Naive thymus-derived CD8-positive, alpha-beta T cell (primary cell): ENCODE measurements at places on chromosomes 6 and 20. TPM values are rescaled to one million over a fixed set of nuclear protein-coding genes. Genes with fewer than 3 reads are reported as not detected.

TRIM38 gene
- total RNA-seq = 29.7 TPM

MCHR2 gene
- total RNA-seq = not detected

AKAP12 gene
- total RNA-seq = not detected

CD24 gene
- total RNA-seq = 3.4 TPM

RBPJL gene
- not detected for total RNA-seq

SRMS gene
- not detected for total RNA-seq

SLC12A5 gene
- total RNA-seq = 1.5 TPM

DNA sequence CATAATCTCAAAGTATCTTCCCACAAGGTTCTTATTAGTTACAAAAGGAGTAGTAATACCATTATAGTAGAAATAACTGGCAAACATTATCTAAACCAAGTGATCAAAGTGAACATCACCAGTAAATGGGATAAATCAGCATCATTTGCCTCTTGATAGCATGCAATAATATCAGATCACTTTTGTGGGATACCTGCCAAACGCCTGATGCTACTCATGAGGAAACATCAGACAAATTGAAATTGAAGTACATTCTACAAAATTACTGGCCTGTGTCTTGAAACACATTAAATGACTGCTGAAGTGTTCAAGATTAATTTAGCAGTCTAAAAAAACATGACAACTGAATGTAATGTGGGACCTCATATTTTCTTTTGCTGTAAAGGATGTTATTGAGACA lies 208.1 kb downstream of the TINAG start:
- H3K27ac ChIP-seq = no peak overlapping the region
- H3K4me1 ChIP-seq = no peaks in the 10 kb centered on the region
- H3K36me3 ChIP-seq = no peaks in the 10 kb centered on the region
- H3K27me3 ChIP-seq = no peaks in the 10 kb centered on the region

GRCh38 chr20:14824996-14825395 lies 487.6 kb upstream of the FLRT3 start:
- H3K27me3 ChIP-seq = no peaks in the 10 kb centered on the region
- H3K27ac ChIP-seq = no peak overlapping the region
- no peaks in the 10 kb centered on the region for H3K4me1 ChIP-seq
- no peaks in the 10 kb centered on the region for H3K36me3 ChIP-seq
- H3K4me3 ChIP-seq = no peak overlapping the region

GRCh38 chr6:75171567-75171966 lies 34.3 kb downstream of the COL12A1 start:
- peaks cover 20% of the 10 kb centered on the region for H3K27me3 ChIP-seq
- H3K4me3 ChIP-seq = no peak overlapping the region
- no peak for DNase-seq

- no peaks in the 10 kb centered on the region for H3K27me3 ChIP-seq
- DNase-seq = no peak
- no peak overlapping the region for H3K27ac ChIP-seq
- H3K36me3 ChIP-seq = no peaks in the 10 kb centered on the region
Measured at GRCh38 chr6:161549977-161550655, 276.3 kb upstream of the AGPAT4 start.

- DNase-seq = no peak
- no peaks in the 10 kb centered on the region for H3K27me3 ChIP-seq
- H3K27ac ChIP-seq = no peak overlapping the region
- no peak overlapping the region for H3K4me3 ChIP-seq
Measured at GRCh38 chr20:37207171-37207570, 27.8 kb upstream of the MROH8 start.

DNA sequence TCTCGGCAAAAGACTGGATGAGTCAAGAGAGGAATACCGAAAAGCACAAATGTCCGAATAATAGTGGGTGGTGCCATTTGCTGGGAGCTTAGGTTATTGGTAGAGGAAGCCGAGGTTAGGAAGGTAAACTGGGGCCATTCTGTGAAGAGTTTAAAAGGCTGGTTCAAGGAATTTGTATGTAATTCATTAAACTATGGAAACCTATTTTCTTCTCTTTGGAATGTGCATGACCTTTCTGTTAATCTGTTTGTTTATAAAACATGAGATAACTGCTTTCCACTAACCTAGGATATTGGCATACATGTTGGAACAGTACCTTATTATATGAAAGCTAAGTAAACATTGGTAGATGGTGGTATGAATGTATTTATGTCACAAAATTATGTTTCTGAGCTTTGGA lies 71.8 kb downstream of the LCA5 start:
- H3K4me3 ChIP-seq = no peak overlapping the region
- H3K4me1 ChIP-seq = no peaks in the 10 kb centered on the region
- peaks cover 22% of the 10 kb centered on the region for H3K27me3 ChIP-seq
- no peak overlapping the region for H3K27ac ChIP-seq
- DNase-seq = no peak
- H3K36me3 ChIP-seq = no peaks in the 10 kb centered on the region

DNA sequence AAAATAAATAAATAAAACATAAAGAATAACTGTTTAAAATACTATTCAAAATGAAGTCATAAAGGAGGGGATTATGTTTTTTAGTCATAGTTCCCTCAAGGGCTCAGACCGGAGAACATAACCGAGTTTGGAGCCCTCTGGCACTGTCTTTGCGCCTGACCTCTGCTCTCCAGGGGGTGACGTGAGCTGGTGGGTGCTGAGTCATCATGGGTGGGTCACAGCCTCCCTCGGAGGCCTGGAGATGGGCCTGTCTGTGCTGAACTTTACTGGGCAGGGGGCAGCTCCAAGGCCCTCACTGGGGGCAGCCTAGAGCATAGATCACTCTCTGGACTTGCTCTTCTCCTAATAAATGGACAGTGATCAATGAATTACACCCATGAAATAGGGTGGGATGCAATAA lies 3.1 kb upstream of the MAVS start:
- H3K4me3 ChIP-seq = no peak overlapping the region
- peaks cover 26% of the 10 kb centered on the region for H3K4me1 ChIP-seq
- no peaks in the 10 kb centered on the region for H3K36me3 ChIP-seq
- no peaks in the 10 kb centered on the region for H3K27me3 ChIP-seq
- no peak overlapping the region for H3K27ac ChIP-seq

DNA sequence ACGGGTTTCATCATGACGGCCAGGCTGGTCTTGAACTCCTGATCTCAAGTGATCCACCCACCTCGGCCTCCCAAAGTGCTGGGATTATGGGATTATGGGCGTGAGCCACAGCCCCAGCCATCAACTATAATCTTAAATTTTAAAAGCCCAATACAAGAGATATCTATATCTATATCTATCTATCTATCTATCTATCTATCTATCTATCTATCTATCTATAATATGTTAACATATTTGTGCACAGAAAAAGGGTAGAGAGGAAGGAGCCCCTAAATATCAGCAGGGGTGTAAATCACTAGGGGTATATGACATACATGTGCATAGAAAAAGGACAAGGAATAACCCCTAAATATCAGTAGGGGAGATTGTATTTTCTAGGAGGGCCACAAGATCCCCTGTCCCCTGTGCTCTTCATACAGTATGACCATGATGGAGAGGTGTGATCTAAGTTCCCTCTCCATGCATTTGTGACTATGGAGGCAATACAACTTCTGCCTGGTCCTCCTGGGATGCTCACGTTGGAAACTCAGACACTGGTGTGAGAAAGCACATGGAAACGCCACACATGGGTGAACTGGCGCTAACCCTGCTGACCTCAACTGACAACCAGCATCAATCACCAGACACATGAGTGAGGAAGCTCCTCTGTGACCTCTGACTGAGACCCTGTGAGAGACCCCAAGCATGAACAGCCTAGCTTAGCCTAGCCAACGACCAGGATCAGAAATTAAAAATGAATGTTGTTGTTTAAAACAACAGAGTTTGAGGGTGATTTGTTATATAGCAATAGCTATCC lies 1.2 kb upstream of the SPATS1 start:
- H3K27me3 ChIP-seq = peaks cover 47% of the 10 kb centered on the region
- H3K27ac ChIP-seq = no peak overlapping the region
- no peak for DNase-seq
- H3K4me1 ChIP-seq = no peaks in the 10 kb centered on the region
- no peak overlapping the region for H3K4me3 ChIP-seq

- no peaks in the 10 kb centered on the region for H3K36me3 ChIP-seq
- no peak for DNase-seq
Measured at GRCh38 chr6:148775161-148775560, 28.3 kb downstream of the UST start.

DNA sequence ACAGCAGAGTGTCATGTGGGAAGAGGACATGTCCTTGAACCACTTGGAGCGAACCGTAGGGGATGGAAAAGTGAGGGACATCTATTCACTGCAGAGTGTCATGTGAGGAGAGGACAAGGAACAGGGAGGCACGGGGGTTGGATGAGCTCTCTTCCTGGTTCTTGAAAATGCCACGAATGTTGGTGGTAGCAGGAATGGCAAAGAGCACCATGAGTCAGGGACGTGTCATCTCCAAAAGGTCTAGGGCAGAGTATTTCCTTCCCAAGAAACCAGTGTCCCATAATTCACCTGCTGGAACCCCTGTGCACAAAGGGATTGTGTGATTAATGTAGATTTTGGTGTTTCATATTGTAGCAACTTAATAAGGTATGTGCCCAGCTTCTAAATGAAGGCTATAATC lies 136.8 kb downstream of the BFSP1 start:
- DNase-seq = no peak
- H3K4me1 ChIP-seq = no peaks in the 10 kb centered on the region
- no peak overlapping the region for H3K4me3 ChIP-seq
- H3K27me3 ChIP-seq = peaks cover 10% of the 10 kb centered on the region
- H3K27ac ChIP-seq = no peak overlapping the region

DNA sequence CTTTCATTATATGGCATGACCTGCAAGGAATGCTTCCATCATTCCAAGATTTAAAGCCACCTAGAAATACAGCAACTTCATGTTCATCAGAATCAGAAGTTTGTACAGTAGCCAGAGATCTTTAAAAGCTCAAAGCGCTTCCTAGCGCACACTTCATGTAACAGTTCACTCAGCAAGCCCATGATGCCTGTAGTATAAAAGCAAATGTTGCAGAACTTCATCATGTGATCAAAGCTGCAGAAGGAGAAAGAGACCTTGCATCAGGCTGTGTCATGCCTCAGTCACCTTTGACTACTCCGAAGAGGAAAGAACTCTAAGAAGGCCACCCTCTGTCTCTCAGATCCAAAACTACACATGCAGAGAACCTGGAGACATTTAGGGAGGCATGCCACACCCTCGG lies 78.5 kb downstream of the AGPAT4 start:
- no peaks in the 10 kb centered on the region for H3K4me1 ChIP-seq
- H3K4me3 ChIP-seq = no peak overlapping the region
- no peak overlapping the region for H3K27ac ChIP-seq
- H3K36me3 ChIP-seq = peaks cover 25% of the 10 kb centered on the region
- no peaks in the 10 kb centered on the region for H3K27me3 ChIP-seq

DNA sequence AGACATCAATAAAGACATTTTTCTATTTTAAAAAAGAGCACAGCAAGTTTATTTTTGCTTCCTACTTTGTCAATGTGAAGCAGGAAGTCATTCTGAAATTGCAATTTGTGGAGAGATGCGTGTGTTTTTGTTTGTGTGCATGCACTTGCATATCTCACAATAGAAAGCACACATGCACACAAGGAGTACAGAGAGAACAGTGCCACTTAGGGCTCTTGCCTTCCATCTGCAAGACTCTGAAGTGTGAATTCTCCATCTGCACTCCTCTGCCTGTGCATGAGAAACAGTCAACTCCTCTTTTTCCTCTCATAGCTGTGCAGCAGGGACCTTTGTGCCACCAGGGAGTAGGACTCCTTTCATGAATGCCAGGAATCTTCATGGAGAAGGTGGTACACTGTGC lies 316.3 kb upstream of the CNR1 start:
- H3K4me1 ChIP-seq = no peaks in the 10 kb centered on the region
- no peak overlapping the region for H3K4me3 ChIP-seq
- H3K36me3 ChIP-seq = no peaks in the 10 kb centered on the region
- H3K27ac ChIP-seq = no peak overlapping the region
- DNase-seq = no peak
- peaks cover 15% of the 10 kb centered on the region for H3K27me3 ChIP-seq

- H3K36me3 ChIP-seq = no peaks in the 10 kb centered on the region
- no peak overlapping the region for H3K27ac ChIP-seq
- no peaks in the 10 kb centered on the region for H3K4me1 ChIP-seq
- DNase-seq = no peak
- no peaks in the 10 kb centered on the region for H3K27me3 ChIP-seq
Measured at GRCh38 chr20:24158281-24158680, 169.7 kb upstream of the GGTLC1 start.

DNA sequence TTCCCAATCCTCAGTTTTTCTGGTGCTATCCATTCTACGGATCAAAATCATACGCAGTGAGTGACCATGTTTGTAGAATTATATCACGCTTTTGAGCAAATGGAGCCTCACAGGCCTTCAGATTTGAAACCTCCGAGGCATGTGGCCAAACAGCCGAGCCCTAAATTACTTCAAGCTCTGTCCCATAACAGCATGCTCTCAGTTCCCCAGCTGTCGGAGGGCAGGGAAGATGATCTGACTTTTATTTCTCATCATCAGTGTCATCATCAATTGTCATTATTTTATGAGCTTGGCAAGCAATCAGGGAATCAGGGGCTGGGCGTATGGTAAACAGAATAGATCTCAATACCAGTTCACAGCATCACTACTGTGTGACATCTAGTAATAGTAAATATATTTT lies 73.2 kb downstream of the PSMG4 start:
- no peaks in the 10 kb centered on the region for H3K27me3 ChIP-seq
- no peaks in the 10 kb centered on the region for H3K36me3 ChIP-seq
- DNase-seq = no peak
- no peak overlapping the region for H3K4me3 ChIP-seq
- H3K27ac ChIP-seq = no peak overlapping the region

DNA sequence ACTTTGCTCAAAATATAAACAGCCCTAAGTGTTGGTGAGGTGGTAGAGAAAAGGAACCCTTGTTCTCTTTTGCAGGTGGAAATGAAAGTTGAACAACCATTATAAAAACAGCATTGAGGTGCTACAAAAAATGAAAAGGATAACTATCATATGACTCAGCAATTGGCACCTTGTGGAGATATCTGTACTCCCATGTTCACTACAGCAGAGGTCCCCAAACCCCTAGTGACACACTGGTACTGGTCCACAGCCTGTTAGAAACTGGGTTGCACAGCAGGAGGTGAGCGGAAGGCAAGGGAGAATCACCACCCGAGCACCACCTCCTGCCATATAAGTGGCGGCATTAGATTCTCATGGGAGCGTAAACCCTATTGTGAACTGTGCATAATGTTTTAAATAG lies 267.4 kb upstream of the THEMIS start:
- no peak overlapping the region for H3K4me3 ChIP-seq
- H3K36me3 ChIP-seq = peaks cover 5% of the 10 kb centered on the region
- H3K27me3 ChIP-seq = no peaks in the 10 kb centered on the region
- no peak for DNase-seq
- peaks cover 8% of the 10 kb centered on the region for H3K4me1 ChIP-seq

GRCh38 chr6:56356426-56356825 lies 109.0 kb upstream of the COL21A1 start:
- no peak overlapping the region for H3K4me3 ChIP-seq
- H3K27ac ChIP-seq = no peak overlapping the region
- DNase-seq = no peak
- no peaks in the 10 kb centered on the region for H3K27me3 ChIP-seq
- H3K4me1 ChIP-seq = no peaks in the 10 kb centered on the region
- no peaks in the 10 kb centered on the region for H3K36me3 ChIP-seq
